ENCODE measurements at places on chromosomes 6 and 20.

DNA sequence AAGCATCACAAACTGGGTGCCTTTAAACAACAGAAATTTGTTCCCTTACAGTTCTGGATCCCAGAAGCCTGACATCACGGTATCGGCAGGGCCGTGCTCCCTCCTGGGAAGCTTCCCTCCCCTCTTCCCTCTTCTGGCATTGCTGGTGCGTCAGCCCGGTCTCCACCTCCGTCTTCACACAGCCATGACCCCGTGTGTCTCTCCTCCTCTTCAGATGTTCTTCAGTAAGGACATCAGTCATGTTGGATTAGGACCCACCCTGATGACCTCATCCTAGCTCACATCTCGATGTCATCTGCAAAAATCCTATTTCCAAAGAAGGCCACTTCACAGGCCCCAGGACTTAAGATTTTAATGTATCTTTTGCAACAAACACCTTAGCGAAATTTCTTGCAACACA lies 38.4 kb upstream of the TBXT start:
- no peak for DNase-seq

DNA sequence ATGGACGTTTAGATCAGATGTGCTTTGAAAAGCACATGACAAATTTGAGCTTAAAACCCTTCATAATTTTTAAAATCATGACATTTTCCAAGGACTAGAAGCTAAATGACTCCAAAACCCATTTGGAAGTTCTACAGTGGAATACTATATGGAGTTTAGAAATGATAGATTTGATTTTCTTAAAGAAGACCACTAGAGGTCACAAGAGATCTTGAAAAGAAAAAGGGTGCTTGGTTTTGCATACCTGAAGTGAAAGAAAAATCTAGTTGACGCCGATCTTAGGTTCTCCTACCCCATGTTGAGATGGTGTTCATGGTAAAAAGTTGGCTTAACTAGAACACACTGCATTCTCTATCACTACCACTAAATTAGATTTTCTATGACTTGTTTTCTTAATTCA lies 31.5 kb downstream of the CFAP61 start:
- DNase-seq, result no peak

- DNase-seq, result no peak
Observed at GRCh38 chr6:54093326-54093948, 17.8 kb upstream of the MLIP start.

DNA sequence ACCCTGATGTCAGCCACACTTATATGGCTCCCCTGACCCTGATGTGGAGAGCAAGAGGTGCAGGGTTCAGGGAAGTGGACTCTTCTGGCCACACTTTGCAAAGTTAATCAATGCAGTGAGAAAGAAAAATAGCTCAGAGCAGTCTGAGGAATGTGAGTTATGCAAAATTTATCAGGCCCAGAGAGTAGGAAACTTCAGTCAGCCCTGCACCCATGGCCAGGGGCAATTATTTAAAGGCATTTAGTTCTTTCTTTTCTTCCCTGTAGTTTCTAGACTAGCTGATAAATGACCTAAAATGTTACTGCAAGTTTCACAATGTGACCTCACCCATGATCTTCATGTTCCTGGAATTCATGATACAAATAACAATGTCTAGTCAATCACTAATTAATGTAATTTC lies 143.7 kb upstream of the GGTLC1 start:
- no peak for DNase-seq

- DNase-seq, result no peak
Observed at GRCh38 chr20:37296371-37296770, 6.9 kb downstream of the MANBAL start.

- no peak for DNase-seq
Observed at GRCh38 chr6:15079288-15079817, 166.5 kb upstream of the JARID2 start.

DNA sequence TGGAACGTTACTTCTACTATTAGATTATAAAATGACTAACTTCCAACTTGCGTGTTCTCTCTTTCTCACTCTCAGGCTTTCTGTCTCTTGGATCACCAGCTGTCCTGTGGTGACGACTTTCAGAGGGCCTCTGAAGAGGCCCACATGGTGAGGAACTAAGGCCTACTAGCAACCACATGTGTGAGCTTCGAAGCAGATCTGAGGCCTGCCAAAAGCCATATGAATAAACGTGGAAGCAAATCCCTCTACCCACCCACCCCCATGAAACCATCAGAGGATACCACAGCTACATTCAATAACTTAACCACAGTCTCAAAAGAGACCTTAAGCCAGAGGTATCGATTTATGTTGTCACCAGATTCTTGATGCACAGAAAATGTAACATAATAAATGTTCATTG lies 13.5 kb upstream of the BMP5 start:
- DNase-seq, result no peak

GRCh38 chr6:32608362-32608761 lies 18.7 kb upstream of the HLA-DRB1 start:
- DNase-seq, result no peak

DNA sequence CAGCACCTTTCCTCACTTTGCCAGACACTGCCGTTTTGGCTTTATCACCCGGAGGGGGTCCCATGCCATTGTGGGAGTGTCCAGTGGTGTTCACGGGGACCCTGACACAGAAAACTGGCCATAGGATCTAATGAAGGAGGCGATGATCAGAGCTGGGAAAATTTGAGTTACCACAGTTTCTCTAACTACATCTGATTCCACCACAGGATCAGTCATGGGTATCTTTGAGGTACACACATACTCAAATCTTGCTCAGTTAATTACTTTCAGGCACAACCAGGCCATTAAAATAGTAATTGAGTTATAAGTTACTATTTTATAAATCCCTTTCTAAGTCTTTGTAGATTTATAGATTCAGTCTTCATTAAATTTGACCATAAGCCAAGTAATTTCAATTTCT lies 215.1 kb downstream of the PRL start:
- DNase-seq, result no peak

GRCh38 chr6:108768792-108769524 lies 79.3 kb upstream of the ARMC2 start:
- no peak for DNase-seq

DNA sequence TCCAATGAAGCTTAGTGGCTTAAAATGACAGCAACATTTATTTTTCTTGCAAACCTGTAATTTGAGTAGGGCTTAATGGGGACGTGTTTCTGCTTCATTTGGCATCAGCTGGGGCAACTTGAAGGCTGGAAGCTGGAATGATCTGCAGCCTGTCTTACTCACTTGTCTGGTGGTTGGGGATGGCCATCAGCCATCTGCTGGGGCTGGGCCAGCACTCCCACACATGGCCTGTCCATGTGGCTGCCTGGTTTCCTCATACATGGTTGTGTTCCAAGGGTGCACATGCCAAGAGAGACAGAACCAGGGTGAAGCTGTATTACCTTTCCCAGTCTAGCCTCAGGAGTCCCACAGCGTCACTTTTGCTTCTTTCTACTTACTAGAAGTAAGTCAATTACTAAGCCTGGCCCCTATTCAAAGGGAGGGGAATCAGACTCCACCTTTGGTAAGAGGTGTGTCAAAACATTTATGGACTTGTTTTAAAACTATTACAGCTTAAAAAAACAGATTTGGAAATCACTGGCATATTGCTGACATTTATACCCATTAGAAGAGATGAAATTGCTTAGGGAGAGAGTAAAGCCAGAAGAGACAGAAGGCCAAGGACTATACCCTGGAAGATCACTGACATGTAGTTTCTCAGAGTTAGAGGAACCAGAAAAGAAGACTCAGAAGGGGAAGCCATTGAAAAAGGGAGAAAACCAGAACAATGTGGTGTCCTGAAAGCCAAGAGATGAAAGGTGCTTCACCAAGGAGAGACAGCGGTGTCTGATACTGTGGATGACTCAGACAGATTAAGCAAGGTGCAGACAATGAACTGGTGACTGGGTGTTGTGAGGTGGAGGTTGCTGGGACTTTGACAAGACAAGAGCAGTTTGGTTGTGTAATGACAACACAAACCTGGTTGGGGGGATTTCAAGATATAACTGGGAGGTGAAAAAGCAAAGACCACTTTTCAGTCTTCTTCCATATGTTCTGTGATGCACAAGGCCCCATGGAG lies 345.2 kb downstream of the GJA1 start:
- peak; percentile 94 for DNase-seq

DNA sequence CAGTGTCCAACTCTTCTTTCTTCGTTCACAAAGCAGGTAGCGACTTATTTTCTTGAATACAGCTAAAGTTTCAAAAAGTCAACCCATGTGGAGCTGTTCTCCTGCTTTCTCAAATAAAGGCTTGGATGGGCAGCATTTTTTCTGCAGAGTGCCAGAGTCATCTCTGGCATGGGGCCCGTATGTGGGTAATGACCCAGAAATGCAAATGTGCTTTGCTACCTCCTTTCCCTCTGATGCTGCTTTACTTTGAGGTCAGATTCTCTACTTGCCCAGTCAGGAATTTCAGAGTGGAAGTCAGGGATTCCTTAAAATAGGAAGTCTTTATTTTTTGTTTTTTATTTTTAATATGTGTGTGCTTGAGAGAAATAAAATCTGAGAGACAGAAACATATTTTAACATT lies 4.9 kb downstream of the NKAIN2 start:
- no peak for DNase-seq

- DNase-seq, result no peak
Observed at GRCh38 chr6:45737331-45738056, 278.2 kb downstream of the CLIC5 start.

- no peak for DNase-seq
Observed at GRCh38 chr20:51043811-51044210, 20.9 kb upstream of the KCNG1 start.

GRCh38 chr6:90472716-90473115 lies 114.2 kb downstream of the MAP3K7 start:
- no peak for DNase-seq

GRCh38 chr6:28005152-28005890 lies 48.3 kb downstream of the OR2B6 start:
- no peak for DNase-seq

DNA sequence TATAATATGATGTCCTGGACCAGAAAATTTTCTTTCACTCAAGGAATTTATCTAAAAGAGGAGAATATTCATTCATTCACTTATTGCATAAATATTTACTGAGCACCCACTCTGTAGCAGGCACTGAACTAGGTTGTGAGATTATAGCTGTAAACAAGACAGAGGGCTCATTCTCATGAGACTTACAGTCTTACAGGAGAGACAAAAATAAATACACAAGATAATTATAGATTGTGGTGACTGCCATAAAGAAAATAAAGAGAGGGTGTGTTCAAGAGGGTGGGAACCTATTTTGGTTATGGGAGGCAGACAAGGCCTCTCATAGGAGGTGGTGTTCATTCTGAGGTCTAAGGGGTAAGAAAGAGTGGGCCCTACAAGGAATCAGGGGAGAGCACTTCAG lies 109.9 kb upstream of the SUPT3H start:
- DNase-seq, result no peak

DNA sequence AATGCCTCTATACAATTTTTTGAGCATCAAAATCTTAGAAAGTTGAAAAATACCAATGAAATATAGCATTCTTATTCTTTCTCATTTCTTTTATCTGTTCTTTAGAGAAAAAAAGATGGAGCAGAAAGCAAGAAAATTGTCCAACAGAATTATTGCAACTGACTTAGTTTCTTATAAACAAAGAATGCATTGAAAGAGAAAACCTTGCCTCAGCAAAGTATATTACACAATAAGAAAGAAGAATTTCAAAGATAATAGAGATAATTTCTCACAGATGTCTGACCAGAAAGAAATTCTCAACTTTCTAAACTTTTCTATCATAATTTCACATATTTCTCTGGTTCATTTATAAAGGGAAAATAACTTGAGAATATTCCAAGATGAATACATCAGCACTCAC lies 47.0 kb upstream of the PRND start:
- DNase-seq, result no peak

DNA sequence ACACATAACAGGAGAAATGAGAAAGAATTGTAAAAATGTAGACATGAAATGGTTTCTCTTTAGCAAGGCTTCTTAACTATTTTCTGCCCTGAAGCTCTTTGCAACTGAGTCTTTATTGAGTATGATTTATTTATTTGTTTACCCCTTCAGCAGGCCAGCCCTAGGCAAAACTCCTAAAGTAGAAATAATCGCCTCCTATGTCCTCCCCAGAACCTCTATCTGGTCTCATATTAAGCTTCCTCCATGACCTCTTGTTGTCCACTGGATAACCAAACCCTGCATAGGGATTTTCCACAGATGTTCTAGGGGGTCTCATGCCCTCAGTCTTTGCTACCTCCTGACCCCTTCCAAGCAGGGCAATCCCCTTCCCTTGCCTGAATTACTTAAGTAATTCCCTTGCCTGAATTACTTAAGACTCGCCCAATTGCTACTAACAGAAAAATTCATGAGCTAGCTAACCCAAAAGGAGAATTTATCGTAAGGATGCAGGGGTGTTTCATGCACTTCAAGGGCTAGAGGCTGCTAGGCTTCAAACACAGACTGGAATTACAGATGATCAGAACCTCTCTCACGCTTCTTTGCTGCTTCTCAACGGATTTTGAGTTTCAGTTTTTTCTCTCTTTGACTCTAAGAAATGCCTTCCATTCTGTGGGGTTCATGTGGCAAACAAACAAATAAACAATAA lies 425.9 kb upstream of the RNF217 start:
- no peak for DNase-seq

GRCh38 chr6:43582911-43583310 lies 6.9 kb downstream of the POLH start:
- DNase-seq, result no peak

DNA sequence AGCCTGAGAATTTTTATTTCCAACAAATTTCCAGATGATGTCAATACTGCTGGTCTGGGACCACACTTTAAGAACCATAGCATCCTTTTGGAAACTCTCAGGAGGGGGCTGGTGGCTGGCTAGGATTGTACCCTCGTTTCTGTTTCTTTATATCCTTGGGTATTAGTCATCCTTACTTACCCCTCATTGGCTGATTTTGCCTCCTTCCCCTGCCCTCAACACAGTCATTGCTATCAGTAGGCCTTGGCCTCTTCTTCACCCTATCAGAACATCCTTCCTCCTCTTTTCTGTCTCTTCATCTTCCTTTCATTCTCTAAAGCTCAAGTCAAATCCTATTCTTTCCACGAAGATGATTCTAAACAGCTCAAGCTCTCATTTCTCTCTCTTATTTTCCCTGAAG lies 148.5 kb downstream of the ELOVL4 start:
- DNase-seq, result no peak

- DNase-seq, result no peak
Observed at GRCh38 chr6:143564484-143565017, 53.0 kb upstream of the FUCA2 start.

- DNase-seq, result no peak
Observed at GRCh38 chr6:24899997-24900325, 35.8 kb downstream of the RIPOR2 start.
